ENCODE measurements at places on chromosomes 4 and X.

DNA sequence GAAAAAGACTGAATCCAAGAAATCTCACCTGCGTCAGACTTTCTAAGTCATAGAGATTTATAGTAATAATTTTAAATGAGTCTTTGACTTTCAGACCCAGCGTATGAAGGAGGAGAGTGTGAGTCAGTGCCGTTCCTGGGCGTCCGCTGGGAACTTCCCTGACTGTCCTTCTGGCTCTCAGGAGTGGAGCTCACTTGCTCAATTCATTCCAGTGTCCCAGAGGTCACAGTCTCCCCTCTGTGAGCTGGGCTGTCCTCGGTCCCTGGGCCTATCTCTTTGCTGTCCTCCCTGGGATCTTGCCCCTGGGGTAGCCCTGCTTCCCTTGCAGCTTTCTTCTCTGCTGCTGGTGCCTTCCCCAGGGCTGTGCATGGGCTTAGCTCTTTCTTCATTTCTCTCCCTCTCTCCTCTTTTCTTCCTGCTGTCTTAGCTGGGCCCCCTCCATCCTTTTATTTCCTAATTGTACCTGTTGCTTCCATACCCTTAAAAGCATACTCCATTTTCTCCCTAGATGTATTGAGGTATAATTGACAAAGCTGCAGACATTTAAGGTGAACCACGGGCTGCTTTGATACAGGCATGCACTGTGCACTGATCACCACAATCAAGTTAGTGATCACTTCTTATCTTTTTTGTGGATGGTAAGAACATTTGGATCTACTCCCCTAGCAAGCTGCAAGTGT, 11.6 kb downstream of the SORBS2 start:
- DNase-seq = no peak

- DNase-seq = no peak
These were observed 46.3 kb downstream of the SH3KBP1 start for GRCh38 chrX:19840899-19841648.

DNA sequence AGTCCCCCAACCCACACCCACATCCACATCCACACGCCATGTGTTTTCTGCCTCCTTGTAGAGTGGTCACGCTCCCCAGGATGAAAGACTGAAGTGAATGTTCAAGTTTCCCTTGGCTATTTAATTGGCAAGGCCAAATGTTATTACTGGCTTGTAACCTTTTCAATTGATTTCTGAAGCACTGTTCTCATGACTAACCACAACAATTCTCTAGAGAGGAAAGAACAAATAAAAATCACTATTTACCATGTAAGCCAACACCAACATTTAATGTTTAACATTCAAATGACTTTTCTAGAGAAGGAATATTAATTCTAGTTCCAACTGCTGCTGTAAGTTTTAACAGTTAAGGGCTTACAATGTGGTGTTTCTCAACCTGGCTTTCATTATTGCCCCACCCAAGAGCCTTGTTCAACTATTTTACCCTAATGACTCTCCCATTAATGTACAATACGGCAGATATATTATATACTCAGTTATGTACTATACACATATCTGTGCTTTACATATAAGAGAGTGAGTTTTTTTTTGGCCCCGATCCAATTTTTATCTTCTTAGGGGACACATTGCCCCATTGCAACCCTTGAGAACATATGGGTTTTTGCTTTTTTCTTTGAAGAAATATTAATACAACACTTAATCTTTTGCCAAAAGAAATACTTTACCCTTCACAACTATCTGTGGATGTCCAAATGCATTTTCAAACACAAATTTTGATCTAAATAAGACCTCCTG, 46.5 kb downstream of the RELL1 start:
- no peak for DNase-seq

- DNase-seq = no peak
These were observed 404.8 kb downstream of the TLL1 start for GRCh38 chr4:166277853-166278252.

DNA sequence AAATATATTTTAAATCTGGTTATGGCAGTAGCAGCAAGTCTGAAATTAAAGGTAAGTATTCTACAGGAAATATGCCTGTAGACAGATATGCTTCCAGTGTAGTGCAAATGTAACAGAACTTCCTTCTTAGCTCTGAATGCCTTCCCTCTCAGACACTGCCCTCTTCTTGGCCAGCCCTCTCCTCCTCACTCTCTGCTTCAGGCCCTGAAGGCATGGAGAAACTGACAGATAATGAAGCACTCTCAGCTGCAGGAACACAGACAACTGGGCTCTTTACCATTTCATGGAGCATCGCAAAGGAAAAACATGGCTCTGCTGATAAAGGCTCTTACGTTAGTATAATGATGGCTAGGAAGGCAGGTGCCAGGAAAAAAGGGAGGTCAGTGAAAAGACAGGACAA, 431.5 kb upstream of the RASGEF1B start:
- DNase-seq = no peak

DNA sequence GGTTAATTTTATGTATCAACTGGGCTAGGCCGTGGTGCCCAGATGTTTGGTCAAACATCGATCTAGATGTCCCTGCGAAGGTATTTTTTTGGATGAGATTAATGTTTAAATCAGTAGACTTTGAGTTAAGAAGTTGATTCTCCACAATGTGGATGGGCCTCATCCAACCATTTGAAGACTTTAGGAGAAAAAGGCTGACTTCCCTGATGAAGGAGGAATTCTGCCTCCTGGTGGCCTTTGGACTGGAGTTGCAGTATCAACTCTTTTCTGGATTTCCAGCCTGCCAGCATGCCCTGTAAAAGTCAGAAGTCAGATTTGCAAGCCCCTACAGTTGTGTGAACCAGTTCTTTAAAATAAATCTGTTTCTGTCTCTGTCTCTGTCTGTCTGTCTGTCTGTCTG, 91.4 kb downstream of the STK32B start:
- no peak for DNase-seq

DNA sequence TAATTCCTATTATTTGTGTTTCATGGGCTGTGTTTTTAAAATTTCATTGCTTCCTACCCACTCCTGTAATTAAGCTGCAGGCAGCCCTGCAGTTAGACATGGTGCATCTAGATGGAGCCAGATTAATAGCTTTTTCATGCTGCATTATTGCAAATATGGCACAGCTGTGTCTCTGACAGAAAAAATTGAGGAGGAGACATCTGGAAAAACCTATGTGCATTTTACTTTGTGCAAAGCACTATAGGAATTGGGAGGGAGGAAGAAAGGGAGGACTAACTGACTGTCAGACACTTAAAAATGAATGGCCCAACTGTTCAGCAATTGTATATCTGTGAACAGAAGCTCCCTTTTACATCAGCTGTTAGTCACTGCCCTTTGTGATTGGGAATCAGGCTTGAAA, 8.1 kb upstream of the RPGR start:
- DNase-seq = no peak

GRCh38 chrX:21905313-21905712, 35.2 kb upstream of the SMS start:
- no peak for DNase-seq

DNA sequence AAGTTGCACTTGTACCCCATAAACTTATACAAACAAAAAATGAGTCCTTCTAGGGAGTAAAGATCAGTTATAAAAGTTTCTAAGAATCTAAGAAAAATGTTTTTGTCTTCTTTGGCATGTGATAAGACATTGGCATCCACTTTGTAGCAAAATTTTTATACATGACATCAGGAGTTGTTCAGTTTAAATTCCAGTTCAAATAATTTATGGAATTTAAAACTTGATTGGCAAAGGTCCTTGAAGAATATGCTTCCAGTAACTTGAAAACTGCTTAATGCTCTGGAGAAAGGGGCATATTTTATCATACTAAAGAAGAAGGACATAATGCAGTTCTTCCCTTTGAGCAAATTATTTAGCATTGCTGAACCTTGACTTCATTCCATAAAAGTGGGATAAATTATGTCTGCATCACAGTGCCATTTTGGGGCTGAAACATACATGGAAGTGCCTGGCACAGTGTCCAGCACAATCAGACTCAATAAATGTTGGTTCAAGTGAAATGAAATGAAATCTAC, 163.3 kb upstream of the IL15 start:
- DNase-seq = no peak

- DNase-seq = no peak
These were observed 74.3 kb downstream of the CFAP299 start for GRCh38 chr4:80409809-80410208.

DNA sequence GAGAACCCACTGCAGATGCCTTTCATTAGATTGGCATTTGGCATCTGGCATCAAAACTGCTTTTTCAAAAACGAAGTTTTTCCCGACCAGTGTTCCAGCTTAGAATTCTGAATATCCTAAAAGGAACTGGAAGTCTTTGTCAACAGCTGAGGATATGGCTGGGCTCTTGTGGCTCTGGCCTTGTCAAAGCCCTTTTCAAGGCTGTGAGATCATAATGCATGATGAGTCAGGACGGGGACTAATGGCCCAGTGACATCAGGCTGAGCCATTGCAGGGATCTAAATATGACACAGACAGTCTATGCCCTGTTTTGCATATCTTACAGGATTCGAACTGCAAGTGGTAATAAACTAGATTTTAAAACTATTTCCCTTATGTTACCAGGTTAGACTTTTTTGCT, 306.4 kb downstream of the PTTG2 start:
- no peak for DNase-seq

DNA sequence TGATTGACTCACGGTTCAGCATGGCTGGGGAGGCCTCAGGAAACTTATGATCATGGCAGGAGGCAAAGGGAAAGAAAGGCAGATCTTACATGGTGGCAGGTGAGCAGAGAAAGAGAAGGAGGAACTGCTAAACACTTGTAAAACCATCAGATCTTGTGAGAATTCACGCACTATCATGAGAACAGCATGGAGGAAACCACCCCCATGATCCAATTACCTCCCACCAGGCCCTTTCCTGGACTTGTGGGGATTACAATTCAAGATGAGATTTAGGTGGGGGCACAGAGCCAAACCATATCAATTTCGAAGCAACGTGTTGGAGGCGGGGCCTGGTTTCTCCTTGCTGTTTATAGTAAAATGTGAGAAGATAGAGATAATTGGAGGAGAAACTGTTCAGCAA, 167.4 kb downstream of the GABRB1 start:
- no peak for DNase-seq

DNA sequence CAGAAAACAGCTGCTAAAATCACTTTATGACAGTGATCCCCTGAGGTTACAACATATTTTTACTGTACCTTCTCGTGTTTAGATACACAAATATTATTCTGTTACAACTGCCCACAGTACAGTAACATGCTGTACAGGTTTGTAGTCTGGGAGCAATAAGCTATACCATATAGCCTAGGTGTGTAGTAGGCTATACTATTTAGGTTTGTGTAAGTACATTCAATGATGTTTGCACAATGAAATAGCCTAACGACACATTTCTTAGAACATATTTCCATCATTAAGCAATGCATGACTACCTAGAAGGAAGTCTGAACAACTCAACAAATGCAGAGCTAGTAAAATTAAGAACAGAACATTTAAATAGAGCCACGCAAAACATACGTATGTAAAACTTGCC, 112.7 kb downstream of the ZAR1 start:
- DNase-seq = no peak

DNA sequence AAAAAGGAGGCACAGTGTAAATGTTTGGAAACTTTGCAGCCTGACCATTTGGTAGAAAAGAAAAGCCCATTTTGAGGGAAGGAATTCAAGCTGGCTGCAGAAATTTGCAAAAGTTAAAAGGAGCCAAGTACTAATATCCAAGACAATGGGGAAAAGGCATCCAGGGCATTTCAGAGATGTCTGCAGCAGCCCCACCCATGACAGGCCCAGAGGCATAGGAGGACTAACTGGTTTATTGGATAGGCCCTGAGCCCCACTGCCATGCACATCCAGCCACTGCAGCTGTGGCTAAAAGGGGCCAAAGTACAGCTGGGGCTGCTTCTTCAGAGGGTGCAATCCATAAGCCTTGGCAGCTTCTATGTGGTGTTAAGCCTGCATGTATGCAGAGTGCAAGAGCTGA, 104.9 kb downstream of the HS3ST1 start:
- no peak for DNase-seq

GRCh38 chr4:173243321-173243720, 74.7 kb downstream of the GALNT7 start:
- no peak for DNase-seq

GRCh38 chr4:69577245-69577644, 62.2 kb downstream of the UGT2A2 start:
- no peak for DNase-seq

DNA sequence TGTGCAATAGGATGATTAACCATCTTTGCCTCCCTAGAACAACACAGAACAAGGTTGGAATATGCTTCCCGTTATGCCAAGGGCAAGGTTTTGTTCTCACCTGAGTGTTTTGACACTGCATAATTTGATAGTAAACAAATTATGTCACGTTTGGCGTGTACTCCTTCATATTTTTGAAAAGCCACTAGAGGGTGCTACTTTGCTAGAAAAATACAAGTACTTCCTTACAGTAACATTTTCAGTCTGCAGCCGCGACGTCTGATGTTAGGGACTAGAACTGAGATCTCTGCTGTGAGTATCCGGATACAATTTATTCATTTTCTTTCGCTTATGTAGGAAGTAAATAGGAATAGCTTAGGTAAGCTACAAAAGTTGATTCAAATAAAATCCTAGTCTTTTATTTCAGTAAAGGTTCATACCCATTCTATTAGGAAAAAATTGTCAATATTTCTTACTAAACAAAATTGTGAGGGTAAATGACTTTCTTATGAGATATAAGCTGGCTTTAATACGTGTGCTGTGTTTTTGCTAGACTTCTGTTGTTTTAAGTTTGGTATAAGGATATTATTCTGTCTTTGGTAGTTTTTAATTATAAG, 181.1 kb upstream of the WDFY3 start:
- no peak for DNase-seq

- no peak for DNase-seq
These were observed 29.9 kb downstream of the DKK2 start for GRCh38 chr4:107006218-107006617.

DNA sequence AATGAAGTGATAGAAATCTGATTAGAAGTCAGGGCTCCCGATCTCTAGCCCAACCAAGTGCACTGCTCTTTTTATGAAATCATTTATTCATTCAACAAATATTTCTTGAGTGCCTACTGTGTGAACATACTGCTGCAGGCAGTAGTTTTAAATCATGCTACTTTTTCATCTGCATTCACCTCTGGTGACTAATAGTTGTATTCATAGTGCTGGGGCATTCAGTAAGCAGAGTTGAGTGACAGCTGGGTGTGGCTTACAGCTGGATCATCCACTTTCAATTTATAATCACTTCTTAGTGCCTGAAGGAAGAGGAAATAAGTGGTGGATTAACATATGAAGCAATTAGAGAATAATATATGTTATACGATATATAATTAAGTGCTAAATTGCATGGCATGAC, 94.1 kb upstream of the HPRT1 start:
- DNase-seq = no peak

DNA sequence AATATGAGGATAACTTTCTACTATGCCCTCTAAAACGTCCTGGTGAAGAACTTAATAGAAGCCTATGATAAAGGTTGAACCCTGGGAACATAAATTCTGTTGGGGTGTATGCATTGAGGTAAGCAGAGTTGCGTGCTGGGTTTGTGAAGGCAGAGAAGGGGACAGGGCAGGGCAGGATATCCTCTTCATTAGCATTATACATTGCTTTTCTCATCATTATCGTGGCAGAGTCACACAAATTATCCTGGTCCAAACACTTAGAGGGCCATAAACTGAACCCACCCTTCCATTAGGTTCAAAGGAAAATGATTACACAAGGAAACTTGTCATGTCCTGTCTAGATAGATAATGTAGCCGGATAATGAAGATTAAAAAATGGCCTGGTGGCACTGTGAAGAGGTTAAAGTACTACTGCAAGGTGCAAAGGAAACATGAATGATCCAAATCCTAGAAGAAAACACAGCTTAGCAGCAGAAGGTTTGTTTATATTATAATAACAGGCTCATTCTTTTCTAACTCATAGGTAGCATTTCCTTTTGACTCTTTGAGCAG, 189.1 kb downstream of the SPCS3 start:
- DNase-seq = no peak

- DNase-seq = no peak
These were observed 142.0 kb upstream of the NUDT6 start for GRCh38 chr4:123064390-123064789.

Data from stimulated activated CD8-positive, alpha-beta memory T cell treated with anti-CD3 and anti-CD28 coated beads, Interleukin-2, amount 100 ng/mL, for 1 hour (primary cell).